ENCODE measurements at places on chromosomes 4 and X. TPM values are rescaled to one million over a fixed set of nuclear protein-coding genes. Genes with fewer than 3 reads are reported as not detected.

The TRIM60 gene
- not detected for total RNA-seq

The HADH gene
- total RNA-seq: 50.6 TPM

The PABPC1L2B gene
- total RNA-seq: not detected

The POLA1 gene
- 41.7 TPM for total RNA-seq

The FAM13A gene
- 2.6 TPM for total RNA-seq

All from activated CD4-positive, alpha-beta memory T cell treated with anti-CD3 and anti-CD28 coated beads for 36 hours (primary cell).